H7 (cell line): ENCODE measurements at places on chromosomes 1 and 21. TPM values are rescaled to one million over a fixed set of nuclear protein-coding genes. Genes with fewer than 3 reads are reported as not detected.

The KLHDC9 gene
- 21.9 and 23.2 TPM in 2 replicates for total RNA-seq

The SMCP gene
- not detected in 2 replicates for total RNA-seq

The CTSS gene
- total RNA-seq = not detected in 2 replicates

The KCNT2 gene
- total RNA-seq = 7.0 and 12.3 TPM in 2 replicates

The TFF3 gene
- total RNA-seq = 2.1 and 9.2 TPM in 2 replicates

The OR2AK2 gene
- total RNA-seq = not detected in 2 replicates

The OR2T11 gene
- total RNA-seq = not detected in 2 replicates

The NR1I3 gene
- not detected in 2 replicates for total RNA-seq

The LCE3E gene
- total RNA-seq = not detected in 2 replicates
